HCT116 (cell line): ENCODE measurements at places on chromosomes 4 and X.
A peak's percentile ranks its signal among the peaks of the same experiment; 100 is the strongest.

GRCh38 chrX:11665168-11666111 is at the start of gene ARHGAP6:
ARHGAP6 (minus strand) TSS chrX:11665920; CDS start chrX:11664828, 1,092 bp downstream.
- DNase-seq = no peak

GRCh38 chr4:79025170-79025569 is 85.9 kb upstream of the PAQR3 start:
- DNase-seq = no peak

DNA sequence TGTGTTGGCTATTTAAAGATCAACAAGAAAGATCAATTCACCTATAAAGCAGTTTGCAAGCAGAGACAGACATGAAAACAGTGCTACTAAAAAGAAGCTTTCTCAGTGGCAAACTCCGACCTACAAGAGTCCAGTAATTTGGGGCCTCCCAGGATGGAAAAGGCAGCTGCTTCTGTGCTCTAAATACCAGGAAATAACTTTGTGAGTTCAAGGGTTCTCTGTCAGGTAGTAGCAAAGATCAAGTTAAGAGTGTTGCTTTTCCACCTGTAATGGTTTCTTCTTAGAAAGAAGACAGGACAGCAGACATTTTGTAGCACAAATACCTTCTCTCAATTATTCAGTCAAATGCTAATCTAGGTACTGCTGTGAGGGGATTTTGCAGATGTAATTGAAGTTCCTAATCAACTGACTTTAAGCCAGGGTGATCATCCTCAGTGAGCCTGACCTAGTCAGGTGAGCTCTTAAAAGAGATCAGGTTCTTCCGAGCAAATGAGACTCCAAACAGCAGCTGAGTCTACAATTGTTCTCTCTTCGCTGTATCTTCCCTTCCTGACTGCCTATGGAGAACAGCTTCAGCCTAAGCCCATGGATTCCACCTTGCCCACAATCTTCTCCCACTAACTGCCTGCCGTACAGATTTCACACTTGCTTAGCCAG is 13.5 kb downstream of the ANKRD17 start:
- DNase-seq = no peak

DNA sequence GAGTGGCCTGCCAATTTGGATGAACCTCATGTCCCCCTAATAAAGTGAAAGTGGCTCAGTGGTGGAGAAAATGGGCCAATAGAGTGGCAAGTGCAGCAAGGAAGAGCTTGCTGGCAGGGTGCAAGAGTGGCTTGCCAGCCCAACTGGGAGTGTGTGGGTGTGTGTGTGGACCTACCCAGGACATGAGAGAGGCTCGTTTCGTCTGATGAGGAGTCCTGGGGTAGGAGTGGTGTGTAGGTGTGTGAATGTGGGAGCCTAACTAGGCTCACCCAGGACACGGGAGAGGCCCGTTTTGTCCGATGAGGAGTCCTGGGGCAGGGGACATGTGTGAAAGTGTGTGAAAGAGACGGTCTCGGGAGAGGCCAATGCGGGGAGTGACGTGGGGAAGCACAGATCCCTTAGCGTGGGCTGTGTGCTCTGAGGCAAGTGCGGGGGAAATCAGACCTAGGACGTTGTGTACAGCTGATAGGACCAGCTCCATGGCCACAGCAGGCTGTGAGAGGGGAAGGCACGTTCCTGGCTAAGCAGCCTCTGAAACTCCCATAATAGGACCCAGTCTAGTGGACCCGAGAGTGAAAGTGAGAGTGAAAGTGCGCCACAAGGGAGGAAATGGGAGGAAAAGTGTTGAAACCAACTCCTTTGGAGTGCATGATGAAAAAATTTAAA is 5.3 kb downstream of the GAGE10 start:
- no peak for DNase-seq

DNA sequence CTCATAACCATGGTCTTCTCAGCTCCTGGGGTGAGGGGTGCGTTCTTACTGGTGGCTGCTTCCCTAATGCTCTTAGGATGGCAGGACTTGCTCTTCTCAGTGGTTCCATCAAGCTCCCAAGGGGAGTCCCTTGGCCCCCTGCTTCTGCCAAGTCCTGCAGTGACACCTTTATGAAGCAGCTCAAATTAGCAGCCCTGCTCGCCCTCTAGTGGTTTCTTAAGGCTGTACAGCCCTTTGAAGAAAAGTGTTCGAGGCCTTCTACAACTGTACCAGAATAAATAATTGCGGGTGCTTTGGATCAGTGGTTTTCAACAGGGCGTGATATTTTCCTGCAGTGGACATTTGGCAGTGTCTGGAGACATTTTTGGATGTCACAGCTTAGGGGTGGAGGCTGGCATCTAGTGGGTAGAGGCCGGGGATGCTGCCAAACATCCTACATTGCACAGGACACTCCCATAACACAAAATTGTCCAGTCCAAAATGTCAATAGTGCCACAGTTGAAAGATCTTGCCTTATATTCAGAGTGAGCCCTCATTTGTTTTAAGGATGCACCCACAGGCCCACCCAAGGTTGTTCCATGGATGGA is 204.7 kb upstream of the S100G start:
- peak; percentile 22 for DNase-seq

DNA sequence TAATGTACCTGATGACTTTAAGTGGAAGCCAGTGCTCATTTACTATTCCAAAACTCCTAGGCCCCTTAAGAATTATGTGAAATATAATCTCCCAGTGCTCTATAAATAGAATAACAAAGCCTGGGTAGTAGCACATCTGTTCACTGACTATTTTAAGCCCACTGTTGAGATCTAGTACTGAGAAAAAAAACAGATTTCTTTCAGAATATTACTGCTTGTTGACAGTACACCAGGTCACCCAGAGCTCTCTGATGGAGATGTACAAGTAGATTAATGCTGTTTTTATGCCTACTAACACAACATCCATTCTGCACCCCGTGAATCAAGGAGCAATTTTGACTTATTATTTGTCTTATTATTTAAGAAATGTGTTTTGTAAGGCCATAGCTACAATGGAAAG is 75.7 kb downstream of the FAM47C start:
- no peak for DNase-seq

DNA sequence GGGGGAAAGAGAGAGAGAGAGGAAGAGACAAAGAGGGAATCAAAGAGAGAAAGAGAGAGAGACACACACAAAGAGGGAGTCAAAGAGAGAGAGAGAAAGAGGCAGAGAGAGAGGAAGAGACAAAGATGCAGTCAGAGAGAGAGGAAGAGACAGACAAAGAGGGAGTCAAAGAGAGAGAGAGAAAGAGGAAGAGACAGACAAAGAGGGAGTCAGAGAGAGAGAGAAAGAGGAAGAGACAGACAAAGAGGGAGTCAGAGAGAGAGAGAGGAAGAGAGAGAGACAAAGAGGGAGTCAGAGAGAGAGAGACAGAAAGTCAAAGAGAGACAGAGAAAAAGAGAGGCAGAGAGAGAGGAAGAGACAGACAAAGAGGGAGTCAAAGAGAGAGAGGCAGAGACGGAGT is 45.5 kb downstream of the MAGEA9 start:
- no peak for DNase-seq

- no peak for DNase-seq
Observed at GRCh38 chrX:147342197-147342596, 527.7 kb upstream of the CXorf51A start.

DNA sequence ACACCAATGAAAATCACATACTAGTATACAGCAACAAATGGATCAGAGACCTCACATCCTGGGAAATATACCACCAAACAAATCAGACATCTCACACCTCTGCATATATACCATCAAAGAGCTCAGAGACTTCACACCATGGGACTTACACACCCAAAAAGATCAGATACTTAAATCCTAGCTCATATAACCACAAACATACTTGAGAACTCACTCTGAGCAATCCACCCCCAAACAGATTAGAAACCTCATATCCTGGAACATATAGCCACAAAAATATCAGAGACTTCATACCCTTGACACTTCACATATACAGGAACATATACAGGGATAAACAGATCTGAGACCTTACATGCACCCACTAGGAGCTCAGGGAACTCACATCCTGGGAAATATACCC is 32.1 kb downstream of the SUV39H1 start:
- DNase-seq = no peak

- DNase-seq = no peak
Observed at GRCh38 chr4:4425119-4425690, 38.3 kb downstream of the NSG1 start.

DNA sequence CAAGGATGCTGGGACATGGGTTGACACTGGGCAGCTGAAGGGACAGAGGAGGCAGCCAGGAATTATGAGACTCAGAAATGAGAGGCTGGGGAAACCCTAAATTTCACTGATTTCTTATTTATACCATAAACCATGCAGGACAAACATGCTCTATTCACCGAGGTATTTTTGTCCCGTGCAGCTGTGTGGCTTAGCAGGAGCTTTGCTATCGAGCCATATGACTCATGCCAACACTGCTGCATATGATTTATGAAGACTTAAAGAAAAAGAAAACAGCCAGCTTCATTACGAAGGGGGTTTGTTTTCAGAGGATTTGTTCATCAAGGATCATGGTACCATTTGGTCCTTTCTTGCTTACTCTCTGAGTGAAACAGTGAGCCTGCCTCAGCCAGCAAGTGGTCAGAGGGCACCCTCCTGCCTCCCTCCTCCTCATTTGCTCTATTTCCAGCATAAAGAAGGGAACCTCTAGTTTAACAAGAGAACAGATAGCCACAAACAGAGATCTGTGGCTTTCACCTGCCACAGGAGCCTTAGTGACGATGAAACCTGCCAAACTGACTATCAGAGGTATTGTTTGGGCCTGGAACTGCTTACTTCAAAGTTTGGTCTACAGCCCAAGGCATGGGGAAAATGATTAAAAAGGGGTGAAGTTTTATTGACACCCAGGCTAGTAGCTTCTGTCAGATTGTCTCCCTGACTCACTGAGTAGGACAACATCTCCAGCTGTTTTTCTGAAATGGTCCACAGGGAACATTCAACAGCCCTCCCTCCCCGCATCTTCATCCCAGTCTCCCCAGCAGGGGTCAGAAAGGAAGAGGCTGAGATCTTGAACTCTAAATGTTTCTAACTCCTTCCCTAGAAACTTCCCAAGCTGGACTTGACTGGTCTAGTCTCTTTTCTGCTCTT is 80.1 kb upstream of the MAML3 start:
- DNase-seq = no peak

DNA sequence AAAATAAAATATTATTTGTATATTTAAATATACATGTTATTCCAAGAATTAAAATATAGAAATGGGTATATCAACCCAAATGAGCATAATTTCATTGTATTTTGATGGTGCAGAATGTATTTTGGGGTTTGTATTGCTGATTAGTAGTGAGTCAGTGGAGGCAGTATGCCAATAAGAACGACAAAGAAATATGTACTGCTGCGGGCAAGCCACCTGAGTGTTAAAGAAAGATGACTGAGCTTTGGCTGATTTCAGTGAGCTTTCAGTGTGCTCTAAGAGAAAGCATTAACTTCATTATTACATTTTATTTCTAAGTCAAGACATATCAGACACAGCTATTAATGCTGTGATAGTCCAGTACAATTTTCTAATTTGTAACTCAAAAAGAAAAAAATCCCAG is 297.8 kb downstream of the ANK2 start:
- no peak for DNase-seq

DNA sequence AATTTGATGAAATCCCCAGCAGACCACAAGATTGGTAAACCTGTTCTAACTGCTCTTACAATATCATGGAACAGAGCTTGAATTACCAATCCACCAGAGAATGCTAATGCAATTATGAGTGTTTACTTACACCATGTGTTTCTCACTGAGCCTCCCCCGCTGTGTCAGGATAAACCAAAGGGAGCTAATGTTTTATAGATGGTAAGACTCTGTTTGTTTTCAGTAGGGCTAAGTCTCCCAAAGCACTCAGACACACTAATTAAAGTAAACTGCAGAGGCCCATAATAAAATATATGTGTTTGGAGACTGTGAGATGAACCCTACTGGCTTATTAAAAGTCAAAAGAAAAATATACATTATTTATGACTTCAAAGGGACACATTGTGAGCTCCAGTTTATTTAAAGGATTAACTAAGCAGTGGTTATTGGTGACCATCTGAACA is 261.7 kb upstream of the FAM241A start:
- no peak for DNase-seq

DNA sequence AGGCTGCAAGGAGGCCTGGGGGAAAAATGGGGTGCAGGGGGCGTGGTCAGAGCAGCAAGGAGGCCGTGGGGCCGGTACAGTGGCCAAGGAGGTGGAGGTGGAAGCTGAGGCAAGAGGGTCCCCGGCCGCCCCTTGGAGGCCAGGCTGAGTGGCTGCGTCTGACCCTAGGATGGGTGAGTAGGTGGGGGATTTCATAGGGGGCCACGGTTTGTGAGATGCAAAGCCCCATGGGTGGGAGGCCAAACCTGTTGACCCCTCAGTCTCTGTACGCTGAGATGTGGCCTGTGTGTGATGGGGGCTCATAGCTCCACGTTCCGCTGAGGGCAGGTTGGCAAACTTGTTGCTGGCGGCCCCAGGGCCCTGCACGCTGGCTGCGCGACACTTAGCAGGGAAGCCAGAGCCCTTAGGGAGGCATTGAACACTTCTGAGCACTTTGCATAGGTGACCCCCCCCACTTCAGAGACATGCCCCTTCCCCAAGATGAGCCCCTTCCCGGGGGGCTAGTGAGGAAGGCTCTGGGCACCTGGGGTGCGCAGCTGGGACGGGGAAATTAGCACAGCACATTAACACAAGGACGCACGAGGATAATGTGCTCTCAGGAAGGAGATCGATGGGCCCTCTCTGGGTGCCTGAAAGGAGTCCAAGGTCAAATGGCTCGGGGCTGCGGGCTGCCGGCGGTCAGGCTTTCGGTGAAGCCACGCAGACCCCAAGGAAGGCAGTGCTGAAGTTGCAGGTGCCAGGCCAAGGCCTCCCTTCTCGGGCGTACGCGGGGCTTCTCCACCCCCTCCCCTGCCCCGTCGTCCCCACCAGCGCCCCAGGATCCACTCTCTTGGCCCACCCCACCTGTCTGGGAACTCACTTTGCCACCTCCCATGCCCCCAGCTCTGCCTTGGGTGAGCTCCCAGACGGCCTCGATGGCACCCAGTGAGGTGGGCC is 107.4 kb downstream of the HMX1 start:
- DNase-seq = no peak

GRCh38 chrX:27391623-27392022 is 71.5 kb downstream of the PPP4R3C start:
- DNase-seq = no peak
